ENCODE measurements at places on chromosomes 7 and 10.

DNA sequence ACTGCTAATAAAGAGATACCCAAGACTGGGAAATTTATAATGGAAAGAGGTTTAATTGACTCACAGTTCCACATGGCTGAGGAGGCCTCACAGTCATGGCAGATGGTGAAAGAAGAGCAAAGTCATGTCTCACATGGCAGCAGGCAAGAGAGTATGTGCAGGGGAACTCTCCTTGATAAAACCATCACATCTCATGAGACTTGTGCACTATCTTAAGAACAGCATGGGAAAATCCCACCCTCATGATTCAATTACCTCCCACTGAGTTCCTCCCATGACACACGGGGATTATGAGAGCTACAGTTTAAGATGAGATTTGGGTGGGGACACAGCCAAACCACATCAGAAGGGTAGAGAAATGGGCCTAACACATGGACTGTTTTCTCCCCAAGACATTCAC, 156.3 kb downstream of the CCDC71L start:
- no peak for DNase-seq

- DNase-seq: no peak
These were observed 78.3 kb downstream of the MMRN2 start for GRCh38 chr10:86878983-86879713.

GRCh38 chr7:69245646-69246045, 352.6 kb upstream of the AUTS2 start:
- no peak for DNase-seq

GRCh38 chr7:6628045-6628444, 9.1 kb upstream of the ZNF316 start:
- DNase-seq: no peak

- no peak for DNase-seq
These were observed 3.2 kb upstream of the GIMAP4 start for GRCh38 chr7:150564006-150564405.

DNA sequence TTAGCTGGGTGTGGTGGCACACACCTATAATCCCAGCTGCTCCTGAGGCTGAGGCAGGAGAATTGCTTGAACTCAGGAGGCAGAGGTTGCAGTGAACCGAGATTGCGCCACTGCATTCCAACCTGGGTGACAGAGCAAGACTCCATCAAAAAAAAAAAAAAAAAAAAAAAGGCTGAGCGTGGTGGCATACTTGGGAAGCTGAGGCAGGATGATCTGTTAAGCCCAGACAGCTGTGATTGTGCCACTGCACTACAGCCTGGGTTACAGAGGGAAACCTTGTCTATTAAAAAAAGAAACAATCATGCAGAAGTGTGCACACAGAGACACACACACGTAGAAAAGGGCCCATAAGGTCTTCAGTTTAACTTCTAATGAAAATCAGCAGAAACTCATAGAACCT, 150.6 kb downstream of the TPST1 start:
- DNase-seq: no peak
